ENCODE measurements at places on chromosomes 7 and 10. TPM values are rescaled to one million over a fixed set of nuclear protein-coding genes. Genes with fewer than 3 reads are reported as not detected.

- DNase-seq = peak; percentile 23
- peaks cover 17% of the 10 kb centered on the region for H3K27me3 ChIP-seq
- peak overlapping the region; percentile 72 for H3K4me3 ChIP-seq
- H3K36me3 ChIP-seq = no peaks in the 10 kb centered on the region
- no peak overlapping the region for H3K27ac ChIP-seq
Observed at GRCh38 chr7:27160546-27161213, 4.2 kb upstream of the HOXA7 start.

DNA sequence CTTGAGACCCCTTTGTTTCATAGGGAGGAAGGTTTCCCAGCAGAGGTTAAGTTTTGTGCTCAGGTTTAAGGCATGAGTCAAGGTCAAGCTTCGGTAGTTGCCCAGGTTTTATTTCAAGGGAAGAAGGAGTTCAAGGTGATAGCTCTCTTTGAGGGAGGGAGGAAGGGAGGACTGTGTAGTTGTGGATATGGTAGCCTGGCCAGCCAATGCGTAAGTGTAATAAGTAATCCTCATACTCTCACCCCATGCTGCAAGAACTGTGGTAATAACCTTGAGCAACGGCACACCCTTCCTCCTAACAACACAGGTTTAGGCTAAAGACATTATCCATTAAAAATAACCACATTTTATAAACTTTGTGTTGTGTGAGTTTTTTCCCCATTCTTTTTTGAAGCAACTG is 478.9 kb downstream of the KCNMA1 start:
- no peak overlapping the region for H3K4me3 ChIP-seq
- H3K36me3 ChIP-seq = no peaks in the 10 kb centered on the region
- H3K27ac ChIP-seq = no peak overlapping the region
- H3K4me1 ChIP-seq = no peaks in the 10 kb centered on the region
- H3K27me3 ChIP-seq = no peaks in the 10 kb centered on the region

DNA sequence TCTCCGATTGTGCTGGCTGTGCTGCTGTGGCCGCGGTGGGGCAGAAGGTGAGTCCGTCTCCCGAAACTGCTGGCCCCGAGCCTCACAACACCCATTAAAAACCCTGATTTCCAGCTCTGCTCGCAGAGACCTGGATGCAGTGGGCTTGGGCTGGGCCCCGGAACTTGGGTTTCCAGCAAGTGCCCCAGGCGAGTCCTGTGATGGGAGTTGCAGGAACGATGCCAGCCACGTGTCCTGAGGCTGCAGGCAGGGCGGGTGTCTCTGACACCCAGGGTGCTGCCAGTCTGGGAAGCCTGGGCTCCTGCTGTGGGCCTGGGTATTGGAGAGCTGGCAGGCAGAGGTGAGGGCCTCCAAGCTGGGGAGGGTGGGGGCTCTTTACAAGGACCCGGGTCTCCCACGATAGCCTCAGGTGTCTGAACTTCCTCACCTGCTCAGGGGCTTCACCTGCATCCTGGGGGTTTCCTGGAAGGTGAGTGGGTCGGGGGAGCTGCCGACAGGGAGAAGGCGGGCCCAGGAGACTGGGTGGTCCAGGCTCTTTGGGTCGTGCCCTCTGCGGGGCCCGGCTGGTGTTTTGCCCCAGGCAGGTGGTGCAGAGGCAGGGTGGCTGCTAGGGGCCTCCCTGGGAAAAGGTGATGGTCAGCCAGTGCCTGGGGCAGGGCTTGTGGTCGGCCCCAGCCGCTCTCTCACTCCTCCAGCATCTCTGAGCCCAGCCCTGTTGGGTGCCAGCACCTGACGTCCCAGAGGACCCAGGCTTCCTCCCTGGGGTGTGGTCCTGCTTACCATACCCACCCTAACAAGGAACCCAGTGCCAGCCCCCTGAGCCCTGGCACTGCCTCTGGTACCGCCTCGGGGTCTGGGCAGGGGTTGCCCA is 180.3 kb downstream of the DNAJB6 start:
- H3K36me3 ChIP-seq = no peaks in the 10 kb centered on the region
- H3K27ac ChIP-seq = no peak overlapping the region
- no peak overlapping the region for H3K4me3 ChIP-seq
- H3K4me1 ChIP-seq = no peaks in the 10 kb centered on the region
- no peak for DNase-seq

The AGR2 gene
- total RNA-seq = 0.67 TPM
